Stimulated activated CD8-positive, alpha-beta memory T cell treated with anti-CD3 and anti-CD28 coated beads, Interleukin-15, amount 100 ng/mL, for 24 hours (primary cell): ENCODE measurements at places on chromosomes 4 and X.

GRCh38 chrX:12866451-12867377 lies at the start of gene TLR7:
TLR7 (plus strand) TSS chrX:12867072; CDS start chrX:12867579, 507 bp downstream.
- no peak for DNase-seq

DNA sequence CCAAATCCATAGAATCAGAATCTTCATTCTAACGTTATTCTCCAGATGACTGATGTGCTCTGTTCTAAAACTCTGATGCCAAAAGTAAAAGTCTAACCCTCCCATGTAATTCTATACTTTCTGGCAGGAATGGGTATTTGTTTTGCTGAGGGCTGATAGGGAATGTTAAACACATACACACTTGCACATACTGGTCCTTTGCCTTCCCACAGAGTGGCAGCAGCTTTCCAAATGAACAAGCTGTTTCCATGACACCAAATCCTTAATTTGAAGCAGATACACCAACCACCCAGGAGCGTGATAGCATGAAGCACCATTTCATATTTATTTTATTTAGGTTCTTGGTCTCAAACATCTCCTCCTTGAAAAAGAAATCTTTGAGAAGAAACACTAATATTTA lies 155.5 kb upstream of the PRDX4 start:
- DNase-seq, result no peak

GRCh38 chr4:26346203-26346620 lies 25.4 kb downstream of the RBPJ start:
- no peak for DNase-seq

GRCh38 chr4:13160920-13161319 lies 323.2 kb downstream of the RAB28 start:
- DNase-seq, result no peak

- DNase-seq, result no peak
These were observed 71.5 kb downstream of the AFF1 start for GRCh38 chr4:87006426-87006675.

DNA sequence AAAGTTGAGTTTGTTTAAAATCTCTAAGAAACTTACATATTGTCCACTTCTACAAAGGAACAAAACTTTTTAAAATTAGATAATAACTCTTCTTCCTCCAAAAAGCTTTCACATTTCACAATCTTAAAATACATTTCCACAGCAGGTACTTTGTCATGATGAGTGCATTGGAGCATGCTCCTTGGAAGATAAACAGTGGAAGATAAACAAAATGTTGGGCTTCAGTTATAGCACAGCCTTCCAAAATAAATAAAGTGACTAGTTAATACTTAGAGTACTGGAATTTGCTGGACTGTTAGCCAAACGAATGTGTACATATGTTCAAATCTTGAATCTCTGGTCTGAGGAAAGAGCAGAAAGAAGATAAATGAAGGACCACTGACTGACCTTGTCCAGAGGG lies 54.9 kb upstream of the PDE5A start:
- DNase-seq, result no peak

DNA sequence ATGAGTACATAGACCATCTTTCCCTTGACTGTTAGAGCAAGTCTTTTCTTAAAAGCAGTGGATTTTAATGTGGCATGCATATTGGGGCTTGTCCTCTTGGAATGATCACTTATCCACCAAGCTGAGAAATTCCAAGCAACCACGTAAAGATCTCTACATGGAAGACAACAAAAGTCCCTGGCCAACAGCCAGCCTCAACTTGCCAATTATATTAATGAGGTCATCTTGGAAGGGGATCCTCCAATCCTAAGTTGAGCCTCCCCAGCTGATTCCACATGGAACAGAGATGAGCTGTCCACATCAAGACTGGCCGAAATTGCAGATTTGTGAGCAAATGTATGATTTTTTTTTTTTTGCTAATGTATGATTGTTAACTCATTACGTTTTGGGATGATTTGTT lies 20.6 kb upstream of the FTHL17 start:
- DNase-seq, result no peak

DNA sequence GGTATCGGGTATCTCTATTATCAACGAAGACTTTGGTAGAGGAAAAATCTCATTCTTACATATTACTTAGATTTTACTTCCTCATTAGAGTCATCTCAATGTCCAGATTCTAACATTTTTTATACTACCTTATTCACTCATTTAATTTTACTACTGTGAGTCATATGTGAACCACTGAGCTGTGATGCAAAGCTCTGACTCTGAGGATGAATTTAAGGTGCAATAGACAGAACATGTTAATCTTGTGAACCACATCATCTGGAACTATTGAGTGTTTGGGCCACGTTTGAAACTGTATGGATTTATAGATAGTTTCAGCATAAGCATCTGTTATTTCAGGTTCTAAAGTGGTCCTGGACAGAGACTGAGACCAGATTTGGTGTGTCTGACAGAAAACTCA lies 78.4 kb downstream of the PWWP3B start:
- DNase-seq, result no peak

DNA sequence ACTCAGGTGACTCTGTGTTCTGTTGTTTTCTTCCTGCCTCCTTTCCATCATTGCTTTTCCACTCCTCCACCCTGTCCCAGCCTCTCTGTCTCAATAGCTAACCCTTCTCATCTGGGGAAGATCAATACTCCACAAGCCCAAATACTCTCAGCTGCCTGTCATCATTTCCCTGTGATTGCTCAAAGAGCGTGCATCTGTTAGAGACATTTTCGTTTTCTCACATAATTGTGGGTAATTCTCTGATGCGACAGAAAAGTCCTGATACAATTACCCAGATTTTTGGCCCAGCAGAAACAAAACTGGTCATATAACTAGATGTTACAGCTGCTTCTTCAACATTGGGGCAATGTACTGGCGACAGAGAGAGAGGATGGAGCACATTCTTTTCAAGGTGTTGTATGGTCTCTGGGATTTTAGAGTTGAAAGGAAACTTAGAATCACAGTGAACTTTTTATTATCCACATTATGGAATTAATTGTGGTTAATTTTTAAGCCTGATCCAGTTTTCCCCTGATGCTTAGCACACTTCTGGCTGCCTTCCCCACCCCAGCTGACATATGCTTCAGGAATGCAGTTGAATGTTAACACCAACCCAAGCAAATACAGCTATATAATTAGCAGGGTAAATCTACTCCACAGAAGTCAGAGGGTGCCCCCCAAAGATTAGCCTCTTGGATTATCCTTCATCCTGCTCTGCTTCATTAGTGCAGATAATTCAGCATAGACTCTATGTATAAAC lies 171.4 kb upstream of the ANXA3 start:
- no peak for DNase-seq
